ENCODE measurements at places on chromosomes 6 and 20. TPM values are rescaled to one million over a fixed set of nuclear protein-coding genes. Genes with fewer than 3 reads are reported as not detected.

BFSP1 gene
- polyA plus RNA-seq: not detected

TULP4 gene
- 14.9 TPM for polyA plus RNA-seq

PEX7 gene
- 3.9 TPM for polyA plus RNA-seq

TOMM6 gene
- polyA plus RNA-seq: 239 TPM

GRM1 gene
- not detected for polyA plus RNA-seq

ZNF391 gene
- polyA plus RNA-seq: 1.4 TPM

Measured in B cell (primary cell).